Kidney capillary endothelial cell (primary cell): ENCODE measurements at places on chromosomes 7 and 10.
A peak's percentile ranks its signal among the peaks of the same experiment; 100 is the strongest.

- DNase-seq, result no peak
These were observed at the start of gene BICC1 for GRCh38 chr10:58512491-58513187. Gene BICC1 (plus strand): TSS chr10:58512872. CDS start chr10:58513144, 272 bp downstream.

GRCh38 chr10:28082316-28082715 is 83.4 kb upstream of the ODAD2 start:
- DNase-seq, result no peak

DNA sequence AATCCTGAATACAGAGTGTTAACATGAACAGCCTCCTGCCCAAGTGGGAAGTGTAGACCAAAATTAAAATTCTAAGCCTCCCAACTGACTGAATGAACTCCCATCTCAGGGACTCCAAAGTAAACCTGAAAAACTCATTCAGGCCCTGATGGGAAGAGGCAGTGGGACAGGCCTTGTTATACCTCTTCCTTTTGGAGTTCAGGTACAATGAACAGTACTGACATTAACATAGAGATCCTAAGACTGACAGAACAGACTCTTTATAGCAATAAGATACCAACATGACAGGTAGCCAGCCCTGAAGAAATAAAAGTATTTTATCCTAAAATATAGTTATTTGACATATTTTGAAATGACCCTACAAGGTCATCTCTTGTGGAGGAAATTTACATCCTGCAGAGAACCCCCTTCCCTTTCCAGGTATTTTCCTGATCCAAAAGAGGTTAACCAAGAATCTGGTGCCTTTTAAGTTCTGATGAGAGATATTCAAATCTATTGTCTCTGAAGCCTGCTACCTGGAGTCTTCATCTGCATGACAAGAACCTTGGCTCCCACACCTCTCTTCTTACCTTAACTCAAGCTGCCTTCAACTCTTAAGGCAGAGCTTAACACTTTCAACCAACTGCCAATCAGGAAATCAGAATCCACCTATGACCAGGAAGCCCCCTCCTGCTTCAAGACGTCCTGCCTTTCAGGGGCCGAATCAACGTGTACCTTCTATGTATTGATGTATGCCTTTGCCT is 103.3 kb upstream of the PFKP start:
- no peak for DNase-seq

DNA sequence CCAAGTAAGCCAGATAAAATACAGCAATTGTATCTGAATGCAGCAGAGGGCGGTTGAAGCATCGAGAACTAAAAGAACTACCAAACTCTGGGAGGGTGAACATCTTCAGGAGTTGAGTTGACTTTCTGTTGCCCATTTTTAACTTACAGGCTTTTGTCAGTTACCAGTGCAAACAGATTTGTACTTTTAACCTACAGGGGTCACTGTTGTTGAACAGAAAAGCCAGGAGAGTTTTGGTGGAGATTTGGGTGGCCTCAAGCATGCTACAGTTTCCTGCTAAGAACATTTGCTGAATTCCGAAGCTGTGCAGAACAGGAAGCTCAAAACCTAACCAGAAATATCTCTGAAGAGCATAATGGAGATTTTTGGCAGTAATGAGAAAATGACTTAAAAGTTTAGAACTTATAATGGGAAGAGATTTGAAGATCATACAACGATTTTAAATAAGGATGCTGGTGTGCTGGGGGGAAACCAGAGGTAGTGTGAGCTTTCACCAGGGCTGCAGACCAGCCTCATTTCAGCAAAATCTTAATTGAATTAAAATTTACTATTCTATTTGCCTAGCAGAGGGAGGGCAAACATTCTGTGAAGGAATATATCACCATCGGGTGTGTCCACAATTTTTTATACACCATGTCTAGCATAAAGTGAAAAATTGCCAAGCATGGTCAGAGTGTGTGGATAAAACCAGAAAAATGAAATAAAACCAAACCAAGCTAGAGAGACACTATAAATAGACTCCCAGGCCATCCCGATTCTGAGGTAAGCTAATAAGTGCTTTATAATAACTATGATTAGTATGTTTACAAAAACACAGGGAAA is 208.6 kb upstream of the CCDC6 start:
- DNase-seq, result peak; percentile 44

DNA sequence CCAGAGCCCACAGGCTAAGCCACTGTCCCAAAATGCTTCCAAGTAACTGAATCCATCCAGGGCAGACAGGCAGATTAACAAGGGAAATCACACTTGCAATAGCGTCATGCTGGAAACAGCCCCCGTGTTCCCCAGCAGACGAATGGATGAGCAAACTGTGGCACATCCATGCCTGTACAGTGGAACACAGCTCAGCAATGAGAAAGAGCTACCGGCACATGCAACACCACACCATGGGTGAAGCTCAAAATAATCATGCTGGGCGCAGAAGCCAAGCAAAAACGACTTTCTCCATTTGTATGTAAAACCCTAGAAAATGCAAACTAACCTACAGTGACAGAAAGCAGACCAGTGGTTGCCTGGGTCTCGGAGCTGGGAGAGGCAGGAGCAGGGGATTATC is 153.1 kb downstream of the SLIT1 start:
- no peak for DNase-seq

DNA sequence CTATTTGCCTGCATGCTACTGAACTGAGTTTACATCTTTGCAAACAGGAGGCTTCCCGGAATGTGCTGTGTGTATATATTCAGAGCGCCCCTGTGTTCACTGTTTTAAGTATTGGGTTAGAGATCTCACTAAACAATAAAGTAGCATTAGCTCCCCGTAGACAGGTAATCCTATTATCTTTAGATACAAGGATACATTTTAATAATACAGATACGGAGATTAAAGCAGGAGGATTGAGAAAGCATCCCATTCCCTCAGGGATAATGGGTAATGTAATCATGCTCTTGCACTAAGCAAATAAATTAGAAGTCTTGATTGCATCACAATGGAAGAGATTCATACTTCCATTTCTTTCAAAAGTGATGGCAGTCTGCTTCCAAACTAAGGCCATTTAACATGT is 809.0 kb downstream of the NRG3 start:
- DNase-seq, result no peak

DNA sequence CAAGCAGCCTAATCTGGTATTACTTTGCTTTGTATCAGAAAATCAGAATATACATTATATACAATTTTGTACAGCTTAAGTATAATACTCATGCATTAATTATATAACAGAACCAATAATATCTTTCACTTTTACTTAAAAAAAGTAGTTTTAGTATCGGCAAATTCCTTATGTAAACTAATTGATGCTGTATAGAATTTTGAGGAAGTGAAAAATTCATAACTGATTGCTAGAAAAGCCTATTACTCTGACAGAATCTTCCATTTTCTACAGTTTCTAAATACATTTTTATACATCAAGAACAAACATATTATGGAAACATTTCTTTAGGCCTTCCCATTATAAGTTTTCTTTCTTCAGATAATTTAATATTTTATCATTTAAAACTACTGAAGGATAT is 124.0 kb upstream of the GPR22 start:
- DNase-seq, result no peak

GRCh38 chr7:47591655-47592572 is 10.0 kb upstream of the TNS3 start:
- no peak for DNase-seq

- no peak for DNase-seq
These were observed 41.0 kb downstream of the NKX2-3 start for GRCh38 chr10:99573790-99574189.

- DNase-seq, result peak; percentile 48
These were observed at the start of gene GNAI1 for GRCh38 chr7:80134536-80135308. Gene GNAI1 (plus strand): TSS chr7:80134831. CDS start chr7:80135161, 330 bp downstream.

- no peak for DNase-seq
These were observed 20.3 kb upstream of the CD36 start for GRCh38 chr7:80618096-80618495.

DNA sequence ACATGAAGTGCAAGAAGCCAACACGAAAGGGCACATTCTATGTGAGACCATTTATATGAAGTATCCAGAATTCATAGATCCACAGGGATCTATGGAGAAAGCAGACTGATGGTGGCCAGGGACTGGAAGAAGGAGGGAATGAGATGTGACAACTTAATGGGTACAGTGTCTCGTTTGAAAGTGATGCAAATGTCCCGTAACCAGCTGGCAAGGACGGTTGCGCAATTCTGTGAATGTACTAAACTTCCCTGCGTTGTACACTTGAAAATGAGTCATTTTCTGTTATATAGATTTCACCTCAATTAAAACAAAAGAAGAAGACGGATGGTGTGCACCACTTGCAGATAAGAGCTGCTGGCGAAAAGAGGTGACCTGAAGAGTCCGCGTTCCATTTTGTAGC is 861.1 kb downstream of the TYW1 start:
- DNase-seq, result no peak

DNA sequence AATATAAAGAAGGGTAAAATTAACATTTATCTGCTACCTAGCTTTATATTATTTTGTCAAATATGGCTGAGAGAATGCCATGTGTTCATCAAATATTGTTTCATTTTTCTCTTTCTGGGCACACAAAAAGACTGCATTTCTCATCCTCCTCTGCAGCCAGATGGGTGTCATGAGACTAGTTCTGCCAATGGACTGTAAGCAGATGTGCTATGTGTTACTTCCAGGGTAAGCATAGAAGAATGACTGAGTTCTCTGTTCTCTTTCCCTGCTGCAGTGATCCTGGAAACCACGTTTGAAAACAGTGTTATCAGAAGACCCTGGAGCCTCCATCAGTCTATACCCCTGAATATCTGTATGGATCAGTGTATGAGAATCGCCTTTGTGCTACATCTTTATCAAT is 24.1 kb upstream of the SLK start:
- DNase-seq, result no peak

- DNase-seq, result no peak
These were observed 598 bp downstream of the JAZF1 start for GRCh38 chr7:28180031-28180363.

GRCh38 chr10:127303105-127303504 is 106.7 kb upstream of the INSYN2A start:
- no peak for DNase-seq

DNA sequence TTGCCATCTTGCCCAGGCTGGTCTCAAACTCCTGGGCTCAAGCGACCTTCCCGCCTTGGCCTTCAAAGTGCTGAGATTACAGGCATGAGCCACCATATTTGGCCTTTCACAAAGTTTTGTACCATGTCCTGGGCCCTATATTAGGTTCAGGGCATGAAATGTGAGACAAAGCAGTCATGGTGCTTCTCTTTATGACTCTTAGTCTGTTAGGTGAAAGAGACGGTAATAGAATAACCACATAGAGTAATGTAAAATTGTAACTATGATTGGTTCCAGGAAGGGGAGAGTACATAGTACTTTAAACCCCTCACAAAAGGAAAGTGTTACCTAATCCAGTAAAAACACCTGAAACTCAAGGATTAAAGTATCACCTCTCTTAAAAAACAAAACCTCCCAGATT is 144.7 kb downstream of the SPAG6 start:
- no peak for DNase-seq

GRCh38 chr10:97798958-97799610 is 27.3 kb upstream of the SFRP5 start:
- DNase-seq, result no peak

GRCh38 chr10:131202990-131203389 is 108.5 kb downstream of the TCERG1L start:
- no peak for DNase-seq

- DNase-seq, result no peak
These were observed 580 bp upstream of the ASB10 start for GRCh38 chr7:151187409-151188251.

DNA sequence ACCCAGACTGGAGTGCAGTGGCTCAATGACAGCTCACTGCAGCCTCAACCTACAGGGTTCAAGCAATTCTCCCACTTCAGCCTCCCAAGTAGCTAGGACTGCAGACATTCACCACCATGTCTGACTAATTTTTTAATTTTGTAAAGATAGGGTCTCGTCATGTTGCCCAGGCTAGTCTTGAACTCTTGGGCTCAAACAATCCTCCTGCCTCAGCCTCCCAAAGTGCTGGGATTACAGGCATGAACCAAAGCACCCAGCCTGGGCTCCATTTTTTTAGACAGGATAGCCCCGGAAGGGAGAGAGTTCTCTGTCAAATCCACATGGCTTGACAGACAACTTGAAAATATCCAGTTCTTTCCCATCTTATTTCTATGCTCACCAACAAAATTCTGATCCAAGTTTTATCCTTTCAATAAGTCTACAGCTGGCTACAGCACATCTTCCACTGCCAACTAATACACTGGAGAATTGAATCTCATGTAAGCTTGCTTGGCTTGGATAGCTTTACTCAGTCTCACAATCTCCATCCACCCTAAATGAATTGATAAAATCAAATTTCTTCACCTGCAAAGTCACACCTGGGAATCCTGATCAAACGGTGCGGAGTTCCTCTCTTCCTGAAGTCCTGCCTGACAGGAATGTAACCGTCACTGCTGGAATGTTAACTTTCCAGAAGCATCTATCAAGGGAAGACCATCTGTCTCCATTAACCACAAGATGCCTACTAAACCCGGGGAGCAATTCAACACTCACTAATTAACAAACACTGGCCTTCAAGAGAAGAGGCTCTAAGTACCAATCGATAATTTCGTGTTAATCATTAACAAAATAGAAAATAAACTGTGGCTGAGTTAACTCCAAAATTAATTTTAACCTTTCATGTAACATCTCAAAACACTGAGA is 239.7 kb upstream of the MKLN1 start:
- no peak for DNase-seq

- peak; percentile 3 for DNase-seq
These were observed 330.4 kb upstream of the SEMA3A start for GRCh38 chr7:84524714-84525694.

DNA sequence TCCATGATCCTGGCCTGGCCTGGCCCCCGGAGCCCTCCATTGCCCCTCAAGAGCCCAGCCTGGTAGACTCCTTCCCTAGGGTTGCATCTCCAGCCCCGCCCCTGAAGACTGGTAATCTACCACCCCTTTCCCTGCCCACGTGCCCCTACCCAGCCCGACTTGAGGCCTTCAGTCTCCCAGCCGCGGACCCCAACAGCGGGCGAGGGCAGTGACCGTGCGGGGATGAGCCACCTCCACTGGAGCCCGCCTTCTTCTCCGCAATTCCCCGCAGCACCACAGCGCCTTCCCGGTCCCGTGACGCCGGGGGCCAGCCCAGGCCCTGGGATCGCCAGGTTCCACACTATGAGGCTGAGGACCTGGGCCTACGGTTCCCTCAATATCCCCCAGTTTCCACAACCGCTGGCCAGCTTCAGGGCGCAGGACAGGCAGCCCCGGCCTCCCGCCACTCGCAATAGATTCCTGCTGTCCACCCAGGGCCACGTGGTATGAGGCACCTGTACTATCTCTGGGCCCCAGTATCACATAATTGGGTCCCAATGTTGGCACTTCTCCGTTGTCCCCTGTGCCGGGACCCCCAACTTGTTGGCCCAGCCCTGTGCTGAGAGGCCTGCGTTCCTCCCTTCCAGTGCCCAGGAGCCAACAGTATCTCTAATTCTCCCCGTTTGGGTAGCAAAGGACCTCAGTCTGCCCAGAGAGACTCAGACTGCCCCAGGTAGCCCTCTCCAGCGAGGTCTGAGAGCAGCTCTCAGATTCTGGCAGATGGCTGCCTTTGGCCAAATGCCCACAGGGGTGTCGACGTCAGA is 1.1 kb upstream of the GPRIN2 start:
- DNase-seq, result no peak
